ENCODE measurements at places on chromosomes 16 and 17. TPM values are rescaled to one million over a fixed set of nuclear protein-coding genes. Genes with fewer than 3 reads are reported as not detected.

DNA sequence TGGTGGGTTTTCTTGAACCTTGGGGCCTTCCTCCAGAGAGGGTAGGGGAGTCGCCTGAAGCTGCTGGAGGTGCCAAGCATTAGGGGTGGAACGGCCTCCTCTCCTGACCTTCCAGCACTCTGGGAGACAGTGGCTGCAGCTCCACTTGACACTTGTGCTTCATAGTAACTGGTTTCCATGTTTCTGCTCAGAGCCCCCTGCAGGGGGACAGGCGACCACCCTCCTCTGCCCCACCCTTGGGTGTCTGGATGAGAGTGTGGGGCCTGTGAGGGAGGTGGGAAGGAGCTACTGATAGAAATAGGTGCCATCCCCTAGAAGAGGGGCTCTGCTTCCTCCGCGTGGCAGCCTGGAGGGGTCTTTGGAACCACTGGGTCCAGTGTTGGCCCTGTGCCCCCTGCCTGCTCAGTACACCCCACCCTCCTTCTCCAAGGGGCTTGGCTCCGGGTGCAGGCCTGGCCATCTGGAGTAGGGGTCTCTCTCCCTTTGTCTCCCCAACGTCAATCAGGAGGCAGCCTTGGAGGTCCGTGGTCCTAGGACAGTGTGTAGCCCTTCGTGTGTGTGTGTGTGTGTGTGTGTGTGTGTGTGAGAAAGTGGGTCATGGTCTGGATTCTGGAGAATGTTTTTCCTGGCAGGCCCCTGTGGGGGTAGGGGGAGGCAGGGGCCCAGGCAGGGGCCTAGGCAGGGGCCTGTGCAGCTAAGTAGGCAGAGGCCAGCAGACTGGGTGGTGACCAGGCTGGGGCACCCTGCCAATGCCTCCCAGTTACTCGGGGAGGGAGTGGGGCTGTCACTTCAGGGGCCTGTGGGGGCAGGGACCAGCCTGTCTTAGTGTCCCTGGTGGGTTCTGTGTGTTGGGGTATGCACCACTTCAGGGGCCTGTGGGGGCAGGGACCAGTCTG is 4.9 kb downstream of the LASP1 start:
- peaks cover 21% of the 10 kb centered on the region for H3K27me3 ChIP-seq
- no peak overlapping the region for H3K4me3 ChIP-seq
- no peak for DNase-seq
- peaks cover 12% of the 10 kb centered on the region for H3K36me3 ChIP-seq
- no peak overlapping the region for H3K27ac ChIP-seq

GRCh38 chr16:86171329-86171728 is 272.4 kb downstream of the IRF8 start:
- no peaks in the 10 kb centered on the region for H3K36me3 ChIP-seq
- H3K27ac ChIP-seq = no peak overlapping the region

DNA sequence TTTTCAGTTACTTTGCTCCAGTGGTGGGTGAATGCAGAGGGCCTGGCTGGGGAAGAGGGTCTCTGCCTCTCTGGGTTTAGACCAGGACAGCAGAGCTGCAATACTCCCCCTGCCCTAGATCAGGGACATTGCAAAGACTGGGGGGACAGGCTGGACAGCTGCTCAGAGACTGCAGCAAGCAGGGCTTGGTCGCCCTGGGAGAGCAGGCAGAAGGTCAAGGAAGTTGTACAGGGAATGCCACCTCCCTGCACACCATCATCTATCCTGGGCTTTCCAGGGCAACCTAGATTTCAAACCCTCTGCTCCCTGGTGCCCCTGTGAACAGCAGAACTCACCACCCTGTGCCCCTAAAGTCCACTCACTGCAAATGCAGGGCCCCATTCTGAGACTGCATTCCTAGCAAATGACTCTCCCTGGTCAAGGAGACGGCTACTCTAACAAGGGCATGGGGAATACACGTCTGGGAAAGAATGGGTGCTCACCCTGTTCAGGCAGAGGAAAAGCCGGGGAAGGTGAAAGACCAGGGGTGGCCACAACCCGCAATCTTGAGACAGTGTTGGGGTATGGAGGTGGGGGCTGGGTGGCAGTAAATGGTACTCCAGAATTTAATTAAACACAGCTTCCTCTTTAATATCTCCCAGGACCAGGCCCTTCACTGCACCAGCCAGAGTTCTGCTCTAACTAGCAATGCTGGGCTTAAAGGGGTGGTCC is 1.0 kb downstream of the KIFC3 start:
- DNase-seq = no peak
- H3K4me1 ChIP-seq = peaks cover 48% of the 10 kb centered on the region
- peak overlapping the region; percentile 72 for H3K27ac ChIP-seq
- H3K27me3 ChIP-seq = peaks cover 22% of the 10 kb centered on the region

DNA sequence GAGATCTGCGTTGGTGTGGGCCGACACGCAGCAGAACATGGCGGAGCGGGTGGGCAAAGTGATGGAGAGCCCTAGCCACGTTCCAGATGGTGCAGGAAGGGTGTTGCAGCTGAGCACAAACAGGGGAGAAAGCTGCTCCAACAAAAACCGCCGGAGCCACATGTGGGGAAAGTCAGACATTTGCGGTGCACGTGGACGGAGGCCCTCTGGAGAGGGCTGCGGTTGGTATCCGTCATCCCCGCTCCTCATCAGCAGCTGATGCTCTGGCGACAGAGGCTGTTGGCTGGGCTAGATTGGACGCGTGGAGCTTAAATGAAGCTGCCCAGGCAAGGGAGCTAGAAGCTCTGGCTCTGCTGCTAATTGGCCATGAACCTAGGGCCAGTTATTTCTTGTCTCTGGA is 43.5 kb upstream of the ADCY9 start:
- no peaks in the 10 kb centered on the region for H3K4me1 ChIP-seq
- no peak for DNase-seq
- no peaks in the 10 kb centered on the region for H3K36me3 ChIP-seq
- no peak overlapping the region for H3K4me3 ChIP-seq
- H3K27ac ChIP-seq = no peak overlapping the region

The CSH1 gene
- total RNA-seq = not detected

GRCh38 chr17:39934324-39934723 is 6.8 kb downstream of the LRRC3C start:
- no peak for DNase-seq
- H3K36me3 ChIP-seq = no peaks in the 10 kb centered on the region
- peaks cover 3% of the 10 kb centered on the region for H3K27me3 ChIP-seq
- no peak overlapping the region for H3K27ac ChIP-seq
- no peak overlapping the region for H3K4me3 ChIP-seq

The SKAP1 gene
- total RNA-seq = 2.1 TPM

The SPN gene
- 1.5 TPM for total RNA-seq

DNA sequence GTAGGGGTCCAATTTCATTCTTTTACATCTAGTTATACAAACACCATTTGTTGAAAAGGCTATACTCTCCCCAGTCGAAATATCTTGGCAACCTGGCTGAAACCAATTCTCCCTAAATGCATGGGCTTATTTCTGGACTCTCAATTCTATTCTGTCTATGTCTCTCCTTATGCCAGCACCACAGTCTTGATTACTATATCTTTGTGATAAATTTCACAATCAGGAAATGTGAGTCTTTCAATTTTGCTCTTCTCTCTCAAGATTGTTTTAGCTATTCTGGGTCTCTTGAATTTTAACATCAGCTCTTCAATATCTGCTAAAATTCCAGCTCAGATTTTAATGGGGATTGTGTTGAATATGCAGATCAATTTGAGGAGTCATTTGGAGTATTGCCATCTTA is 5.9 kb upstream of the TRIM25 start:
- no peak for DNase-seq
- H3K4me1 ChIP-seq = peaks cover 6% of the 10 kb centered on the region

The EXOC7 gene
- total RNA-seq = 183 TPM

- H3K27me3 ChIP-seq = peaks cover 7% of the 10 kb centered on the region
- H3K4me1 ChIP-seq = no peaks in the 10 kb centered on the region
- no peak overlapping the region for H3K27ac ChIP-seq
- H3K4me3 ChIP-seq = no peak overlapping the region
These were observed 9.6 kb upstream of the CD300C start for GRCh38 chr17:74555427-74555940.

- H3K27me3 ChIP-seq = no peaks in the 10 kb centered on the region
- DNase-seq = no peak
- peak overlapping the region; percentile 30 for H3K27ac ChIP-seq
- H3K4me3 ChIP-seq = no peak overlapping the region
These were observed 112.1 kb downstream of the SNX11 start for GRCh38 chr17:48219617-48220016.

- peaks cover 8% of the 10 kb centered on the region for H3K27me3 ChIP-seq
- H3K4me3 ChIP-seq = peak overlapping the region; percentile 76
- H3K36me3 ChIP-seq = peaks cover 3% of the 10 kb centered on the region
- peak; percentile 56 for DNase-seq
These were observed 12.1 kb downstream of the HSD3B7 start for GRCh38 chr16:30996985-30997724.

- no peak for DNase-seq
- H3K4me1 ChIP-seq = no peaks in the 10 kb centered on the region
- H3K36me3 ChIP-seq = peaks cover 2% of the 10 kb centered on the region
These were observed 32.6 kb upstream of the CLEC19A start for GRCh38 chr16:19252904-19253303.

- no peaks in the 10 kb centered on the region for H3K27me3 ChIP-seq
- H3K4me3 ChIP-seq = no peak overlapping the region
- no peak for DNase-seq
- no peaks in the 10 kb centered on the region for H3K4me1 ChIP-seq
These were observed 7.3 kb downstream of the ACACA start for GRCh38 chr17:37399265-37399803.

DNA sequence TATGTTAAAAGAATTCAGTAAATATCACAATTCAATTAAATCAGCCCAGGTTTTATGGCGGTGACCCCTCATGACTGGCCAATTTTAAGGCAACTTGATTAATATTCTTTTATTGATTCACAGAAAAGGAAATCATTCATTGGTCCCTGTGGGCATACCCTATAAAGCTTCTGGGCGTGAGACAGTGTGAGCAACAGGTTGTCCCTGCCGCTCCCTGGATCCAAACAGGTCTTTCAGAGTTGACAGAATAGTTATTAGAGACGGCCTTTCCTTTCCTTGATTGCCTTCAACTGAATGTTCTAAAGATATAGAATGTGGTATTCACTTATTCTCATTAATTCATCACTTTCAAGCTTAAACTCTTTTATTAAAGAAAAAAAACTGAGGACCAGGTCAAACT is 433.9 kb downstream of the KCNJ2 start:
- H3K4me1 ChIP-seq = no peaks in the 10 kb centered on the region
- no peak for DNase-seq
- no peaks in the 10 kb centered on the region for H3K36me3 ChIP-seq
- H3K27ac ChIP-seq = no peak overlapping the region
- no peak overlapping the region for H3K4me3 ChIP-seq

GRCh38 chr16:57348327-57348726 is 10.3 kb upstream of the CCL22 start:
- no peaks in the 10 kb centered on the region for H3K4me1 ChIP-seq
- H3K36me3 ChIP-seq = no peaks in the 10 kb centered on the region
- H3K4me3 ChIP-seq = no peak overlapping the region

The RHBDL3 gene
- total RNA-seq = 1.7 TPM

GRCh38 chr17:46771561-46772474 is 46.7 kb downstream of the WNT3 start:
- peaks cover 12% of the 10 kb centered on the region for H3K4me1 ChIP-seq
- peaks cover 12% of the 10 kb centered on the region for H3K36me3 ChIP-seq
- DNase-seq = no peak
- H3K27me3 ChIP-seq = peaks cover 9% of the 10 kb centered on the region
- H3K4me3 ChIP-seq = peak overlapping the region; percentile 71

GRCh38 chr17:57603978-57604377 is 141.1 kb downstream of the CCDC182 start:
- no peak for DNase-seq
- peaks cover 10% of the 10 kb centered on the region for H3K27me3 ChIP-seq
- peaks cover 23% of the 10 kb centered on the region for H3K36me3 ChIP-seq

- no peak overlapping the region for H3K27ac ChIP-seq
- H3K4me1 ChIP-seq = peaks cover 9% of the 10 kb centered on the region
- peaks cover 3% of the 10 kb centered on the region for H3K36me3 ChIP-seq
- DNase-seq = no peak
- peaks cover 3% of the 10 kb centered on the region for H3K27me3 ChIP-seq
- no peak overlapping the region for H3K4me3 ChIP-seq
These were observed 131.2 kb upstream of the FAM20A start for GRCh38 chr17:68732301-68732749.

All from endothelial cell (in vitro differentiated cells).